Gastrocnemius medialis (tissue), 4 donors: ENCODE measurements at places on chromosomes 3 and 15. TPM values are rescaled to one million over a fixed set of nuclear protein-coding genes. Genes with fewer than 3 reads are reported as not detected.

Gene SCAANT1
- total RNA-seq, result not detected

GRCh38 chr3:62436785-62437184 is 63.4 kb upstream of the FEZF2 start:
- DNase-seq, result no peak
- H3K4me1 ChIP-seq, result no peaks in the 10 kb centered on the region
- no peaks in the 10 kb centered on the region for H3K27me3 ChIP-seq
- no peak overlapping the region for H3K4me3 ChIP-seq
- H3K36me3 ChIP-seq, result no peaks in the 10 kb centered on the region
- no peak overlapping the region for H3K27ac ChIP-seq

DNA sequence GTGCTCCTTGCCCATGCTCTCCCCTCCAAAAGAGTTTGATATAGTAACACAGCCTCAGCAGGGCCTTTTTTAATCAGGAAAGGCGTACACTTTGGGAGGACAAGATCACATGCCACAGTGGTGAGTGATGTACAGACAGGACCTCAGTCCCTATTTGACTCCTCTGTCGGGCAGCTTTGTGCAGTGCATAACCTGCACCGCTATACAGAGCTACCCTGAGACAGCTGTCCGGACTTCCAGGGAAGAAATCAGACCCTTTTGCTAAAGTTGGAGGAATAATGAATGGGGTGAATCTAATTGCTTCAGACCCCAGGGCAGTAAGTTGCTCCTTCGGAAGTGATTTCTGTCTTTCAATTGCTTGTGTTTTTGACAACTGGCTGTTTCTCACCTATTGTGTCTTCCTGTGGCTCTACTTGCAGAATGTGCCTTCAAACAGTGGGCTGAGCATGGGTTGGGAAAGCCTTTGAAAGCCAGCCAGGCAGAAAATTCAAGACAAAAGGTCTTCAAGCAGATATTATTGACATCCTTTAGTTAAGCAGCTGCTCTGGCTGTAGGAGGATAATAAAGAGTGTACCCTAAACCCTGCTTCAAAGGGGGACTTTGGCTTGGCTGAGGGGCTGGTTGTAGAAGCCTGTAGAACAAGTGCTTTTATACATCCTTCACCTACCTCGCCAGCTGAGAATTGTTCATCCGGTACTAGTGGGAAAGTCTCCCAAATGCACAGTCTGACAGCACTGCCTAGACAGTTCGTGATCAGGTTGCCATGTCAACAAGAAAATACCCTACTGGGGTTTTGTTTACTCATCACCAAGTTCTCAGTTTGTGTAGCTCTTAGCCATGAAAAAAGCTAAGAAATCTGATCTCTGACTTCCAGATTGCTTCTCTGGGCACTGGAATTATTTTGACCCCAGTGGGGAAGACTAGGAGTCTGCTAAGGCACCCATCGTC is 35.1 kb downstream of the SNTN start:
- H3K4me3 ChIP-seq, result no peak overlapping the region
- no peak for DNase-seq
- H3K27me3 ChIP-seq, result no peaks in the 10 kb centered on the region
- no peaks in the 10 kb centered on the region for H3K36me3 ChIP-seq

Gene CD80
- not detected for total RNA-seq

DNA sequence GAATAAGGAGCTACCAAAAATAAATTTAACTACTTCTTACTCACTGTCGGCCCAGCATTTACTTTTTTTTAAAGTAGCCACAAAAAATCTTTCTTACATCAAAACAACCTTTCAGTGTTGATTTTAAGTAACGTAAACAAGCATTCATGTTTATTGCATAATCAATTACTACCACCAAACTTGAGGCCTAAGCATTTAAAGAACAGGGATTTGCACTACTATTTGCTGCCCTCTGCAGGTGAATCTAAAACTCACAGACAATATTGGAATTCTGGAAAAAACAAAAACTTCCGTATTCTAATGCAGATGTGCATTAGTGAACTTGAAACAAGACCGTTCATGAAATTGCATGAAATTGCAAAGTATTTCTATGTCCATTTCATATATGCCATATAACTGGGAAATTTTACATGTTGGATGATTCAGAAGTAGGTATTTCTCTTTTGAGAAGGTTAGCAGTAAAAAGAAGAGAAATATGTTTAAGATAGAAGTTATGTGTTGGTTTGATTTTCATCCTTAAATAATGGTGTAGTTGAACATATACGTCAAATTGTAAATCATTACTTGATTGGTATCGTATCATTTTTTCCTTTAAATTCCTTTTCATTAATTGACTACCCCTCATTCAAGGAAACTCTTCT is 55.6 kb downstream of the CGGBP1 start:
- H3K36me3 ChIP-seq, result no peaks in the 10 kb centered on the region
- no peak overlapping the region for H3K27ac ChIP-seq
- H3K4me1 ChIP-seq, result no peaks in the 10 kb centered on the region
- H3K4me3 ChIP-seq, result no peak overlapping the region

DNA sequence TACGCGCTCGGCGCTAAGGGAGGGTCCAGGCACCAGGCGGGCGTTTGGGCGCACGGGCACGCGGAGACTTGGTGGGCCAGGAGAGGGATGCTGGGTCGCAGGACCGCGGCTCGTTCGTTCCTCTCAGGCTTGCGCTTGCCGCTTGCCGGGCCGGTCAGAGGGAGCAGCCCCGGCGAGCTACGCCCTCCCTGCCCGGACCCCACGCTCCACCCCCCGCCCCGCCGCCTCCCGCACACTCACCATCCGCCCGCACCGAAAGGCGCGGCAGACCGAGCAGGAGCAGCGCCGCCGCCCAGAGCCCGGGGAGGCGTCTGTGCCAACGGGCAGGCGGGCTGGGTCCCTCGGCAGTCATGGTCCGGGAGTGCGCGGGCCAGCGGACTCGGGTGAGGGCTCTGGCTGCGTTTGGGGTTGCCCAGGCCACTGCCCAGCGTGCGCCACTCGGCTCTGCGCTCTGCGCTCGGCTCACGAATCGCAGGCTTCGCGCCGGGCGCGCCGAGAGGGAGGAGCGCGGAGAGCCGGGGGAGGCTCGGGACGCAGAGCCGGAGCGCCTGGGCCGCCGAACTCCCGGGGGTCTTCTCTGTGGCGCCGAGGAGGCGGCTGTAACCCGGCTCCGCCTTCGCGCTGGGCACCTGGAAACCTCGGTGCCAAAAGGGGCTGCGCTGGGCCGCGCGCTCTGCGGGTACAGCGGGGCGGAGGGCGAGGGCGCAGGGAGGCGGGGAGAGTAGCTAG is at the start of gene SUSD5:
Gene SUSD5 (minus strand): TSS at position 365 of the 729 bp plus-strand sequence. CDS start 13 bp downstream, at position 352.
- peak within 1 kb of the TSS; percentile 57 for H3K4me3 ChIP-seq
- no peak for DNase-seq
- H3K27ac ChIP-seq, result no peak within 1 kb of the TSS
- peaks cover 5% of the 10 kb centered on the region for H3K4me1 ChIP-seq
- H3K27me3 ChIP-seq, result peaks cover 7% of the 10 kb centered on the region
- H3K36me3 ChIP-seq, result no peaks in the 10 kb centered on the region

Gene IQCF5
- total RNA-seq, result not detected

DNA sequence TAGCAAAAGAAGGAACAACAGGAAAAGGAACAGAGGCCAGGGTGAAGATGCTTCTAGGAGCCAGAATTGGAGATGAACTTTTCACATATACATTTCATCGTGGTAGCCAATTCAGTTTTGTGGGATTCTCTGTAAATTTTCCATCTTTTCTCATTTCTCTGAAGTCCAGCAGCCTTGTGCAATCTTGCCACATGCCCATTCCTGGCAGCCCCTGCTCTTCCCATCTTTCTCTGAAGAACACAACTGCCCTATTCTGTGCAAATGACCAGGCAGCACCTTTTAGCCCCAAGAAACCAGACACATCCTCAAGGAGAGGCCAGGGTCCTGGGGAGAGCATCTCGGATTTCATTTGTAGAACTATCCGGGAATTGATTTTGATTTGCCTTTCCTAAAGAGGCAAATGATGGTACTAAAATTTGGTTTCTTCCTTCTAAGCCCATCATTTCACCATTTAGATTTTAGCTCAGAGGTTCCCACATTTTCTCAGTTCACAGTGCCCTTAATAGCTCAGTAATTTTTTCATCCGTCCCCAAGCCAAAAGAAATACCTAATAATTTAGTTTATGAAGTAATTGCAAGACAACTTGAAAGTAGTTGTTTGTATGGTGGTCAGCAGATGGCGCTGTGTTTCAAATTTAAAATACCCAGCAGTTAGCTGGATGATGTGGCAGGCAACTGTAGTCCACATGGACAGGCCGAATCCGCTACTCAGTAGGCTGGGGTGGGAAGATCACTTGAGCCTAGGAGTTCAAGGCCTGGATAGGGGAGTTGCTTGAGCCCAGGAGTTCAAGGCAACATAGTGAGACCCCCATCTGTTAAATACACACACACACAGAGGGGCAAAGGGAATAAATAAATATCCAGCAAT is 61.3 kb upstream of the ACKR4 start:
- peak; percentile 38 for DNase-seq
- H3K36me3 ChIP-seq, result no peaks in the 10 kb centered on the region
- H3K4me1 ChIP-seq, result no peaks in the 10 kb centered on the region
- no peak overlapping the region for H3K4me3 ChIP-seq
- H3K27ac ChIP-seq, result no peak overlapping the region

GRCh38 chr3:39435006-39435748 is 28.7 kb downstream of the RPSA start:
- no peaks in the 10 kb centered on the region for H3K4me1 ChIP-seq
- no peak overlapping the region for H3K27ac ChIP-seq
- no peaks in the 10 kb centered on the region for H3K27me3 ChIP-seq
- no peak for DNase-seq
- no peaks in the 10 kb centered on the region for H3K36me3 ChIP-seq

GRCh38 chr3:124800511-124801258 is 70.4 kb downstream of the UMPS start:
- H3K27me3 ChIP-seq, result no peaks in the 10 kb centered on the region
- peaks cover 19% of the 10 kb centered on the region for H3K4me1 ChIP-seq
- peak; percentile 42 for DNase-seq
- peaks cover 10% of the 10 kb centered on the region for H3K36me3 ChIP-seq
- no peak overlapping the region for H3K4me3 ChIP-seq

Gene ISLR
- total RNA-seq, result 29.4 TPM

DNA sequence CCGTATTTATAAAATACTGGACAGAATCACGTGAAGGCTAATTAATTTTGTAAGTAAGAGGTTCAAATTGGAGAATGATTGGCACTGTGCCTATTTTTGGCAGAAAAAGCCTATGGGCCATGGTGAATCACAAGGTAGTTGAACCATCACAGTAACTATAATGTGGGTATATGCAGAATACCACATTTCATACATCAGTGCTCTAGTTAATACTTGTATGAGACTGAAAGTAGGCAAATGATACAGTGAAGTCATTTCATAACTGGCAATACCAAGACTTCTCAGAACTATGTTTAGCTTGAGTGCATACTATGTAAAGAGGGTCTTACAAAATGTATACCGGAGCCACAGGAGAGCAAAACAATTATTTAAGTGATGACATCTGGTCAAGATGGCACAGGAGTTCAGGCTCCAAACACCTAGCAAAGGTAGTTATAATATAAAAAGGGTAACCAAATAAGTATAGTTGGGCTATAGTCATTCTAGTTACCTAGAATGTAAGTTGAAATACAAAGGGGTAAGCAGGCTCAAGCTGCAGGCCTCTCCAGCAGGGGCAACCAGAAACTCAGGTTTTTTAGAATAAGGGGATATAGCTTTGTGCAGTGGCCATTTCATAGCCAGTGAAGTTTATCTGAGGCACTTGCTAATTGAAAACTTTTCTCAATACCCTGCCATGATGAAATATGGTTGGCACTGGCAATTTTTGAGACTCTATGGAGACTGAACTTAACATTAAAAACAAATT is 19.1 kb downstream of the GPR160 start:
- no peaks in the 10 kb centered on the region for H3K36me3 ChIP-seq
- H3K27me3 ChIP-seq, result no peaks in the 10 kb centered on the region
- no peak overlapping the region for H3K4me3 ChIP-seq
- no peak for DNase-seq
- no peak overlapping the region for H3K27ac ChIP-seq

Gene SI
- total RNA-seq, result not detected

Gene ANKUB1
- not detected for total RNA-seq

DNA sequence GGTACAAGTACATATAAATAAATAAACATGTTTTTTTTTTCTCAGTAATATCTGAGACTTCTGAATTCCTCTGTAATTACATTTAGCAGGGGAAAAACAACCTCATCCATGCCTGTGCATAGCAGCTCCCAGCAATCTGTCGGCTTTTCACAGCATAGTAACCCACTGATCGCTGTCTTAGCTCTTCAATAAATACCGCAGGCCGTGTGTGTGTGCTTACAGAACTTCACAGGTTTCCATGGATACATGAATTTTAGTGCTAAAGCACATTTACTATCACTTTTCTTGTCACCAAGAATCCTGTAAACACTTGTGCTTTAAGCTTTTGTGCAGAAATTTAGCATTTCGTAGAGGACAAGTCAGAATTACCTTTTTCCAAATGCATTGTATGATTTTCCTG is 4.0 kb upstream of the PLAAT1 start:
- H3K4me1 ChIP-seq, result peaks cover 16% of the 10 kb centered on the region
- no peak overlapping the region for H3K4me3 ChIP-seq
- no peak for DNase-seq
- H3K27ac ChIP-seq, result no peak overlapping the region
- H3K36me3 ChIP-seq, result no peaks in the 10 kb centered on the region

GRCh38 chr15:39627451-39628143 is 46.7 kb downstream of the THBS1 start:
- no peak overlapping the region for H3K4me3 ChIP-seq
- DNase-seq, result no peak
- H3K27ac ChIP-seq, result no peak overlapping the region
- no peaks in the 10 kb centered on the region for H3K36me3 ChIP-seq

DNA sequence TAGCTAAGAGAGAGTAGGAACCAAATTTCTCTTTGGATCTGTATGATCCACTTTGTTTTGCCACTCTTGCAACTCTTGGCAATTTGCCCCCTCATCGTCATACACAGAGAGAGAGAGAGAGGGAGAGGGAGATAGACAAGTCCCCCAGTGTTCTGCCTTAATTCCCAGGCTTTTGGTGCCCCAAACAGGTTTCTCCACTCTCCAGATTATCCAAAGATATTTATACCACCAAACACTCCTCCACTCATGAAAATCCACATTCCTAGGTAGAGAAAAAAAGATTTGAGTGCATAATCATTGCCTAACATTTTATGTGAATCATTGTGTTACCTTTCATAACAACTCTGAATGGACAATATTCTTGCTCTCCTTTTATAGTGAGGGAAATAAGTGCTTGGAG is 15.3 kb downstream of the ACP3 start:
- no peak overlapping the region for H3K4me3 ChIP-seq
- H3K27me3 ChIP-seq, result no peaks in the 10 kb centered on the region
- no peaks in the 10 kb centered on the region for H3K4me1 ChIP-seq
- no peaks in the 10 kb centered on the region for H3K36me3 ChIP-seq
- H3K27ac ChIP-seq, result no peak overlapping the region
- DNase-seq, result no peak

Gene KIF7
- 0.19 TPM for total RNA-seq

DNA sequence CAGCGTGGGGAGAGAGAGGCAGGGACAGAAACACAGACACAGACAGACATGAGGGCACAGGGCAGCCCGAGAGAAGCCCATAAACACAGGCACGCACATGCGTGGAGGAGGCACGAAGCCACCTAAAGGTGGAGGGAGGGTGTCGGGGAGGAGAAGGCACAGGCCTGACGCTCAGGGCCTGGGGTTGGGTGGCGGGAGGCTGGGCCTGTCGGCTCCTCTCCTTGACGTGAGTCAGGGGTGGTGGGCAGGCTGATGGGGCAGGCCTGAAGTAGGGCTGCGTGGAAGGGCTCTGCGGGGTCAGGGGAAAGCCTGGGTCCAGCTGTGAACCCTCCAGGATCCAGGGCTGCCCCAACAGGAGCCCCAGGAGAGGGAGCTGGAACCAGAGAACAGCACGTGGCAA is 74.2 kb downstream of the EPHB3 start:
- no peak overlapping the region for H3K27ac ChIP-seq
- no peaks in the 10 kb centered on the region for H3K27me3 ChIP-seq
- no peaks in the 10 kb centered on the region for H3K4me1 ChIP-seq
- no peak for DNase-seq
- H3K4me3 ChIP-seq, result no peak overlapping the region
